ENCODE measurements at places on chromosomes 2 and 18. TPM values are rescaled to one million over a fixed set of nuclear protein-coding genes. Genes with fewer than 3 reads are reported as not detected.

DNA sequence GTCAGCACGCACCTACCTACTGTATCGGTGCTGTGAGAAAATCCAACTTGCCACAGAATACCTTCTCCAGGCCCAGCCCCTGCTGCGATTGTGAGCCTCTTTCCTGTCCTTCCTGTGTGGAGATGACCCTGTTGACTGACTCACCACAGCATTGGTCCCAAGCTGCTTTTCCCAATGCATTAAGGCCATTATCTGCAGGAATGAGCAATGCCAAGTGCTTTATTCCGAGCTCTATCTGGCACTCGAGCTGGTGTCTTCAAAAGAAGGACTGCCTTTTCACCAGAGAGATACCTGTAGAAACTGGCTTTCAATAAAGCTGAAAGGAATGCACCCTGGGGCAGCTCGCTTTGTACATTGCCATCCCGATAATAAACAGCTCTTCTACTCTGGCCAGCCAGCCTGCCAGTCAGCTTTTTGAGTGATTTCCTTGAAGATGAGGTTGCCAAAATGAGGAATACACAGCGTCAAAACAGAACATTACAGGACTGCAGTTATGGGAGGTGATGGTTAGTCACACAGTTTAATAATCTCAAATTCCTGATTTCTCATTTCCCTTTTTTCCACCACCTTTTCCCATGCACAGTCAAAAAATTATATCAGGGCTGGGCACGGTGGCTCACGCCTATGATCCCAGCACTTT, 8.3 kb upstream of the RNF103 start:
- DNase-seq = peak; percentile 53

Gene SETBP1
- total RNA-seq = 46.3 TPM

GRCh38 chr18:34928754-34929335, 112.4 kb upstream of the MAPRE2 start:
- DNase-seq = no peak

DNA sequence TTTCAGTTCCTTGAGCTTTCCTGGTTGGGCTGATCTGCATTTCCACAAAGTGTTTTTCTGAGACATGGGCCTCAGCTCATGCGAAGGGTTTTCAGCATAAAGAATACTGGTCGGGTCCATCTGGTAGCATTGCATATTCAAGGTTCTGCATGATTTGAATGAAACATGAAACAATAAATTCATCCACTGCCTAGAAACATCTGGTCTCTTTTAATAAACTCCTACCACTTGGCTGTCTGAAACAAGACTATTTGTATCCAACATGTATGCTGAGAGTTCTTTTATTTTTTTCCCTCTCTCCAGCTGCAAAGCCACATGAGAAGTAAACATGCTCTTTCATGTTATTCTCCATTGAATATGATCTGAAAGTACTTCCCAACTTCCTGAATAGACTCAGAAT, 314.9 kb upstream of the SOX11 start:
- DNase-seq = no peak

- DNase-seq = no peak
Measured at GRCh38 chr2:135494917-135495316, 36.1 kb downstream of the ZRANB3 start.

Gene KCNG2
- 2.1 TPM for total RNA-seq

Gene HRH4
- 0.18 TPM for total RNA-seq

- DNase-seq = no peak
Measured at GRCh38 chr2:16247326-16248122, 307.2 kb downstream of the MYCN start.

- no peak for DNase-seq
Measured at GRCh38 chr18:10239103-10239502, 215.3 kb upstream of the APCDD1 start.

- DNase-seq = peak; percentile 28
Measured at GRCh38 chr2:43343573-43344304, 117.3 kb upstream of the ZFP36L2 start.

- DNase-seq = no peak
Measured at GRCh38 chr2:198873503-198874471, 584.0 kb downstream of the SATB2 start.

DNA sequence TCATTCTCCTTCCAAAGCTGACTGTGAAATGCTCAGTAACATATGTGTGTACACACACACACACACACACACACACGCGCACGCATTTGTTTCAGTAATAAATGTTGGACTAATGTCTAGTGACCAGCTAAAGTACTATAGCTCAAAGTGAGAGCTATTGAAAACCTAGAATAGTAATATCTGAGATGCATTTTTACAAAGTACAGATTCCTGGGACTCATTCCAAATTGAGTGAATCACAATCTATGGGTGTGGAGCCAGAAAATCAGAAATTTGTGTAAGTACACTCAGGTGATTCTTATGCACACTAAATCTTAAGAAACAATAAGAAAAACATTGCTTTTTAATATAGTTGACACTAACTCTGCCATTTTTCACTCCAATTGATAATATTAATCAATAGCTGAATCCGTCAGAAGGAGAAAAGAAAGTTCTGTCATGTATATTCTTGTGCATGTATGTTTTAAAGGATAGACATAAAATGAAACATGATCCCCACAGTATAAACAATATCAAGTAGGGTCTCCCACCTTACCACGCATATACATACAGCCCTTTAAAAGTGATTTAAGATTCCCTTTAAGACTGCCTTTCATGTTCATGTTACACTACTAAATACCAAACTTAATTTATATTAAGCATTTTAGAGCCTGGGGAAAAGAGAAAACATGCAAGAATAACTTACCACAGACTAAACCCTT, 123.5 kb downstream of the ATAD2B start:
- DNase-seq = no peak

DNA sequence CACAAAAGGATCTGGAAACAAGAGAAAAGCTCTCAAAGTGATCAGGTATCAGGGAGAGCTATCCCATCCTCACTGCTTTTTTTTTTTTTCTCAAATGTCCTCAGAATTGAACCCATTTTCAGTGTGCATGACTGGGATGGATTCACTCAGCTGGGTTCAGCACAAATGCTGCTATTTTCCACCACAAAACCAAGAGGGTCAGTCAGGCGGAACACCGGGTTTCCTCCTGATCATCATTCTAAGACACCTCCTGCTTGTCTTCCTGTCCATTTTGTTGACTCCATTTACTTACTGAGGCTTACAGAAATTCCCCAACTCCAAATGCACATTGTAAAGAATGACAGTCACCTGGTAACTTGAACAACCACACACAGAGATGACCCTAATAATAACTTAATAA, 39.9 kb downstream of the CYRIA start:
- no peak for DNase-seq

Gene PIEZO2
- total RNA-seq = 11.0 TPM

GRCh38 chr2:6148882-6149281, 456.7 kb downstream of the SOX11 start:
- no peak for DNase-seq

- no peak for DNase-seq
Measured at GRCh38 chr2:121888189-121888557, 132.7 kb downstream of the TSN start.

GRCh38 chr2:226721541-226721940, 78.1 kb downstream of the IRS1 start:
- DNase-seq = peak; percentile 23

DNA sequence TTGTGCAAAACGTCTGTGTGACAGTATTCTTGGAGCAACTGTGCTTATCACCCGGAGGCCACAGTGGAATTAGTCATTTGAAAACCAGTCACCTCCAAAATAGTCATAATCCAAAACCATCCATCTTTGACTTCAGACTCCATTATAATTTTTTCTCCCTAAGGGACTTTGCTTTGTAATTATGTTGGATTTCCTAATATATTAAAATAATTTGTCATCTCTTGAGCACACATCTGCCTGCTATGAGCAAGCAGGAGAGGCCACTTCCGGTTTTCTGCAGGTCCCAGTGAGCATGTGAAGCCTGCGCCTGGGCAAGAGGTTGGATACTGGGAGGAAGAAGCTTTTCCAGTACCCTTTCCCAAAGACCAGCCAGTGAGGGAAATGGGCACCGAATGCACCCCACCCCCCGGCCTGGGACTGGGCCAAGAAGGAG, 57.7 kb downstream of the ODC1 start:
- no peak for DNase-seq

DNA sequence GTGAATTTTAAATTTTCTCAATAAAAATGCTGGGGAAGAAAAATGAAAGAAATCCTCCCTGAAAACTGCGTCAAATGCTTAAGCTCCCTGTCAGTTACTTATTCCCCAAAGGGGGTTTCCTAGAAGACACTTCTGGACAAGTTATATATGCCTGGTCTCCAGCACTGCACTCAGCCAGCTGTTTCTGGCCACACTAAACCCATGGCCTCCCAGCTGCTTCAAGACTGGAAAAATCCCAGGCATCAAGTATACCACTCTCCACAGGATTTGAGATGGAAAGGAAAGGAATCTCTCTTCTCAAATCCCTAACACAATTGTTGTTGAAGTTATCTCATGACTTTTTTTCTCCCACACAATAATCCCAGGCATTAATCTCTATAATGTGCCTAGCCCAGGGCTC, 245.7 kb downstream of the NBAS start:
- DNase-seq = no peak

Gene MIB1
- 82.6 TPM for total RNA-seq

Gene POMC
- total RNA-seq = 0.91 TPM

DNA sequence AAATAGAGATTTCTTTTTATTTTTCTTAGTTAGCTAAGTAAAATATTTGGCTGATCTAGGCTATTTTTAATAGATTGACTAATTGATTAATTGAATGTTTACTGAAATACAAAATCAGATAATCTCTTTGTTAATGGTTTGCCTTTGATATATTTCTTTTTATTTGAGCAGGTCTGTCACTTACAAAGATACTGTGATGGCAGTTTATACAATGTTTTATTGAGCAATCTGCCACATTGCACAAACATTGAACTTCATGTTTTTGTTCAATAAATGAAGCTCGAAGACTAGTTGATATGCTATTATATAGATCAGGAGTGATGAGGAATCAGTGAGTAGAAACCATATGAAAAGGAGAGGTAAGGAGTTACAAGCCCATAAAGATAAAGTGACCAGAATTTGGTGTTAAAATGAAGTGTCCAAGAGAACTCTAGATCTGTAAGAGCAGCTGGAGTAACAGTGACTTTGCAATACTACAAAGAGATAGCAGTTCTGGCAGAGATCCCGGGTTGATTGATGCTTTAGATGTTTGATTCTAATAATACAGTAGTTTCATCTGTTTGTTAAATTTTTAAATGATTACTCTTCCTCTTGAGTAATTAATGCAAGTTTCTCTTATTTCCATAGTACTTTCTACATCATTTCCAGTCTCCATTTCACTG, 574.2 kb downstream of the CCDC85A start:
- no peak for DNase-seq

DNA sequence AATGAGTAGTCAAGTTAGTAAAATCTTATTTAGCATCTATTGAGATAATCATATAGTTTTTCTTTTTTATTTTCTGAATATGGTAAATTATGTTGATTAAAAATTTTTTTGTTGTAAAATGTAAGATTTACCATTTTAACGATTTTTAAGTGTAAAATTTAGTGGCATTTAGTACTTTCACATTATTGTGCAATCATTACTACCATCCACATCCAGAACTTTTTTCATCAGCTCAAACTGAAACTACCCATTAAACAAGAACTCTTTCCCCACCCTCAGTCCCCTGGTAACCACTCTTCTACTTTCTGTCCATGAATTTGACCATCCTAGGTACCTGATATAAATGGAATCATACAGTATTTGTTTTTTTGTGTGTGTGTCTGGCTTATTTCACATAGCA, 11.1 kb downstream of the RAB3GAP1 start:
- DNase-seq = no peak

GRCh38 chr2:216354306-216354705, 18.0 kb downstream of the MARCHF4 start:
- DNase-seq = no peak

DNA sequence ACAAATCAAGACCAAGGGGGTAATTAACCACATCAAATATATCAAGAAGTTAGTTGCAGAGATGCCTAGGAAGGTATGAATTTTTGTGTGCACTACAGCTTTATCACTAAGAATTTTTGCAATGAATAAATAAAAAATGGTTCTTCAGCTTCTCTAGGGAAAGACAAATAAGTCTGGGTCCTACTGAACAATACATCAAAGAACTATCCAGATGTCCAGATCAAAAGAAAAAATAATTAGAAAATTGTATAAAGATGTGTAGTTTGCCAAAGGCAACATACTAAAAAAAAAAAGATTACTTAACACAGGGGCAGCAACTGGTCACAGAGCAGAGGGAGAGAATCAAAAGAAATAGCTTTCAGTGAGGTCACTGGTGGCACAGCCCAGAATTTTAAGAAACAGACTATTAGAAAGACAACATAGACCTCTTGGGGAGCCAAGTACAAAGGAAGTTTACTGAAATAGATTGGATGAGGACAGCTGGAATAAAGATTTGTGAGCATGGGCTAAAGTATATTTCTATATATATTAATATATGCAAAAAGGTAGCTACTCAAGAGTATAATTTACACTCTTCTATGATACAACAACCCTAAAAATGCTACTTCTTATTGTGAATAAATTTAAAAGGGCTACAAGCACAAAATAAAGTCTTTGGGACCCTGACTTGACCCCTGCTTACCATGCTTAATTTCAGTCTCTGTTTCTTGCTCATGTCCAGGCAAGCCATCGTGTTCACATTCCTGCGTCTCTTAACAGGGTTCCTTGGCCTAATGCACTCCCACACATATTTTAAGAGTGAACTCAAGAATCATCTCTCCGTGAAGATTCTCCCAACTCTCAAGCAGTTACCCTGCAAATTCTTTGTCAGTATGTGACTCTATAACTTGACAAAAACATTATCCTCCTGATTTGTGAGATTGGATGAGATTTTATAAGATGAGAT, 99.0 kb upstream of the GRB14 start:
- DNase-seq = no peak

DNA sequence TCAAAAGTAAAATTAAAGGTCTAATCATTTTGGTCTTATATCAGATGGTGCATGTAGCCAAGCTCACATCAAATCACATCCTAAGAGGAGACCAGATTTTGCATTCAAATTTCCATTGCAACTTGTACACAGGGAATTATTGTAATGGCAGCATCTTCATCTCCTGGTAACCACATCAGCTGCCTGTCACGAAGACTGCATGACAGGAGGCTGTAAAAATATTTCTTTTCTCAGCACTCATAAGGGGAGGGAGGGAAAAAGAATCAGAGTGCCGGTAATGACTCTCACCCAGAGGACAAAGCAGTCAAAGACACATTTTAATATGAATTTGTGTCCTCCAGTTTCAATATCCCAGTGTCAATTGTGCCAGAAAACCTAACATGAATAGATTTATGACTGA, 216.7 kb downstream of the TMEM163 start:
- DNase-seq = no peak

Gene CRYGA
- total RNA-seq = not detected

DNA sequence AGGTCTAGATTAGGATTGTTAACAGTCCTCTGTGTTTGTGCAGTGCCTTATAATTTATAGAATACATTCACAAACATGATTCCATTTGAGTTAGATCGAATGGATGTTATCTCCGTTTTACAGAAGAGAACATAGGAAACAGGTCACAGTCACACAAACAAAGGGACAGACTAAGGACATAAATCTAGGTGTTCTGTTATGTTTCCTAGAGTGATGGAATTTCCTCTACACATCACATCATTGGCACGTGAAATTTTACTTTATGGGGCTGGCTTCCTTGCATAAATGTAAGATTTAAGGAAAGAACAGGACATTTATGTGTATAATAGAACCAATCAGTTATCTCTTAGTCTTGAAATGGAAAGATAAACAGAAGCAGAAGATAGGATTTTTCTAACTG, 6.4 kb downstream of the TRIM54 start:
- DNase-seq = no peak
